ENCODE measurements at places on chromosomes 2 and 18.

GRCh38 chr2:215653344-215654030 is 217.6 kb upstream of the FN1 start:
- DNase-seq = no peak

- DNase-seq = no peak
These were observed 8.7 kb downstream of the RPRD1A start for GRCh38 chr18:36058674-36059073.

GRCh38 chr2:8327371-8328100 is 354.3 kb upstream of the ID2 start:
- no peak for DNase-seq

DNA sequence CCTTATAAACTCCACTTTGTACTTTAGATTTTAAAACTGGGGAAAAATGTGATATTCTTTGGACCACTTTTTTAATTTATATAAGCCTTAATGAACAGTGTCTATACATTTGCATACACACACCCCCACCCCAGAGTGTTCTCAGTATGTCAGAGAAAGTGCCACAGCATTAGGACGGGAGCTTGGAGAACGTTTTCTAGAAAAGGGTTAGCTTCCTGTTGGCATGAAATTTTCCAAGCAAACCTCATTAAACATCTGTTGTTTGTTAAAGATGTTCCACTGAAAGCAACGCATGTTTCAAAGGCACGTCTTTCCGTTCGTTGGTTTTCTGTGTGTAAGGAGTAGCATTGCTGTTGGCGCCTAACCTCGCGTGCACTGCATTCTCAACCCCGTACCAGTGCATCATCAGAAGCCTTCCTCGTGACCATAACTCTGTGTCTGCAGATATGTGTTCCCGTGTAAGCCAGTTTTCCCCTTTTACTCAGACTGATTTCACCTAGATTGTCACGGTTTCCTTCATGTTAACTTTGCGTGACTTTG is 228.5 kb downstream of the ALPK2 start:
- DNase-seq = no peak

DNA sequence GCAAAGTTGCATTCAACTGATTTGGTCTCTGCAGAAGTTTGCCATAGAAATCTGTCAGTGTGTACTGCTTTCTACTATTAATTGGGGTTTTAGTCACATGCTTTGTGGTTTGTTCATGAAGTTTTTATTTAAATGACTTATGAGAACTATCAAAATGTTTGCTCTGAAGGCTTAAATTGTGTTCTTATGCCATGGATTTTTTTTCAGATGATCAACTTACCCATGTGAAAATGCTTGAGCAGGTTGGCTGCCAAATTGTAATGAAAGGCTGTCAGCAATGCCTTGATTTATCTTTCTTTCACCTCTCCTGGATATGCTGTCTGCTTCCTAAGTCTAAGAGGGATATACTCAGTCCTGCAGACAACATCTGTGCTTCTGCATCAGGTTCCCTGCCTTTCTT is 50.7 kb downstream of the FMNL2 start:
- DNase-seq = no peak

GRCh38 chr2:215635071-215635787 is 199.4 kb upstream of the FN1 start:
- no peak for DNase-seq

- no peak for DNase-seq
These were observed 119.0 kb upstream of the ALKAL2 start for GRCh38 chr2:406876-407275.

GRCh38 chr2:60429681-60430080 is 123.8 kb downstream of the BCL11A start:
- no peak for DNase-seq

- DNase-seq = no peak
These were observed 19.9 kb upstream of the BCL2L11 start for GRCh38 chr2:111100765-111101162.

- no peak for DNase-seq
These were observed 436.6 kb upstream of the NRP2 start for GRCh38 chr2:205245652-205246051.

GRCh38 chr18:73189718-73190117 is 321.9 kb upstream of the NETO1 start:
- no peak for DNase-seq

DNA sequence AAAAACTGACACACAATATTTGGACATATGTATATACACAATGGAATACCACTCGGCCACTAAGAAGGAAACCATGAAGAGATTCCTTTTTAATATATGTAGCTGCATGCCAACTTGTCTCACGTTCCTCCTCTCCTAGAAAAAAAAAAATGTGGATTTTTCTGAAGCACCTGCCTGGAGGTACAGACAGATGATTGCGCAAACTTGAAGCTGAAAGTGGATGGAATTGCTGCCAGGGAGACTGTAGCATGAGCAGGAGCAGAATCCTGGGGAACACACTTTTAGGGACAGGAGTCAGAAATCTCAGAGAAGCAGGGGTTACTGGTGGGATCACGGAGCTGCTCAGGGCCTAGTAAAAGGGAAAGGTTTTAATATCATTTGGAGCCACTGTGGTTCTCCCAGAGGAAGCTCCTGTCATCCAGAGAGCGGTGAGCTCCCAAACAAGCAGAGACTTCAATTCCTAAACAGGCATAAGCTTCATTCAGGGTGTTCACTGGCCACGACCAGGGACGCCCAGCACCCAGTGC is 640 bp upstream of the SPR start:
- DNase-seq = no peak

- DNase-seq = no peak
These were observed 28.0 kb downstream of the DNER start for GRCh38 chr2:229686122-229686919.

- DNase-seq = no peak
These were observed 35.1 kb downstream of the TANC1 start for GRCh38 chr2:159003555-159003954.

DNA sequence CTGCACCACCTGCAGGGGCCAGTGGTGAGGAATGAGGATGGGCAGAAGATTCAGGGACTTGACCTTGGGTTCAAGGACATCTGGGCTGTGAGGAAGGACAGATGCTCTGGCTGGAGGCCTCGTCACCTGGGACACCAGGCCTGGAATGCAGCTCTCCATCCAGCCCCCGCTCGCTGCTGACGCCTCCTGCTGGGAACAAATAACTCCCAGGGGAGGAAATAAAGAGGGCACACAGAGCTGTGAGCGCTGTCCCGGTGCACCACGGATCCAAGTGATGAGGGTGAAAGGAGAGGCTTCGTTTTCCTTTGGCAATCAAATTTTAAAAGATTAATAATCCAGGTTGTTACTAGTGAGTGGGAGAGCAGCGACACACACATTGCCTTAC is 368.0 kb upstream of the MYT1L start:
- no peak for DNase-seq

- no peak for DNase-seq
These were observed 121.3 kb upstream of the BOD1L2 start for GRCh38 chr18:57025540-57025939.

DNA sequence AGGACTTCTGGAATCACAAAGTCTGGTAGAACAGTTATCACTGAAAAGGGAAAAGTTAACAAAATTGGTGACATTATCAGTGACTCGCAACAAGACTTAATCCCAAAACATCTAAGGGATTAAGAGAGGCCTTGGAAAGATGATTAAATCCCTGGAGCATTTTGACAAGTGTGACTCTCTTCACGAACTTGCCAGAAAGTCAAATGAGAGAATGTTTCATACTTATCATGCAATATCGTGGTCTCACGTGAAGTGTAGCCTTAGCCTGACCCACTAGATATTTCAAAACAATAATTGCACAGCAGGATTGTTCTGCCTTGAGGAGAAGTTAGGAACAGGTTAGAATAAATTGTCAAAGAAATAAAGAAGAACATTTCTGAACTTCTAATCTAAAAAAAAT is 104.5 kb downstream of the COL6A3 start:
- no peak for DNase-seq

DNA sequence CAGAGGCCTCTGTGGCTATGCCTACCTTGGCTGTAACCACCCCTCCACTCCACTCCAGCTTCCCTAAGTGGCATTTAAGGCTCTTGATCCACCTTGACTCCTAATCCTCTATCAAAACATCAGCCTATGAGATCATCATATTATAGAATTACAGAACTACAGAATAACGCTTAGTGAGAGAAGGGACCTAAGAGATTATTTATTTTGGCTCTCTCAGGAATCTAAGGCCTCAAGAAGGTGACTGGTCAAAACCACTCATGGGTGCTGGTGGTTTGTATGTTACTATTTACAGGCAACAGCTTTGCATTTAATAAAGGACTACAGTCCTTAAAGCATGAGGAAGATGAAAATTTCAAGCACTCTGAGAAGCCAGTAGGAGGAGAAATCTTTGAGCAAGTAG is 118.8 kb downstream of the FSHR start:
- no peak for DNase-seq

DNA sequence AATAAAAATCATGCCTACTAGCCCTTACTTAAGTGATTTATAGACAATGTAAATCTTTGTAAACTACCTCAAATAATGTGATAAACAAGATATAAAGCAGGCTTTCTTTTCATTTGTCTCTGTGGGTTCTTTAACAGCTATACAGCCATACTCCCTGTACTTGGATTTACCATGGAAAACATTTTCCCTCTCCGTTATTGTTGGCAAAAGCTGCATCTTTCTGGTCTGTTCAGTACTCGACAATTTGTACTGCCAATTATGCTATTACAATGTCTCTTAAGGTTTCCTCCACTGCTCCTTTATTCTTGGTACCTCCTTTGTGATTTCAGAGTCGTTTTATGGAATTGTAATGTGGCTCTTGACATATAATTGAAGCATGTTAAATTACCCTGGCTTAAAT is 426.3 kb upstream of the PKDCC start:
- DNase-seq = no peak

GRCh38 chr18:52541056-52541455 is 201.1 kb downstream of the DCC start:
- DNase-seq = no peak

DNA sequence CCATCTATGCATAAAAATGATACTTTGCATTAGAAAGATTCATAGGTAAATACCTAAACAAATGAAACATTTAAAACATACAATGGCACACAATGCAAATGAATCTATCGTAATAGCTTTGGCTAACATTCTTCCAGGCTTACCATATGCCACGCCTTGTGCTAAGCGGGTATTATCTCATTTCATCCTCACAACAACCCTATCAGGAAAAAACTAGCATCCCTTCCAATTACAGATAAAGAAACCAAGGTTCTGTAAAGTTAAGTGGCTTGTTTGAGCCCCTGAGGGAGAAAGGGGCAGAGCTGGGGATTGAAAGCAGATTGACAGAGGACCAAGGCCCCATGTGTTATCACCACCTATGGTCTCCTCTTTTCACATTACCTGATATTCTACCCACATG is 145.4 kb upstream of the ETAA1 start:
- DNase-seq = no peak

GRCh38 chr18:1408376-1408775 is 503.7 kb downstream of the ADCYAP1 start:
- no peak for DNase-seq

GRCh38 chr2:206023183-206023582 is 62.8 kb downstream of the INO80D start:
- DNase-seq = no peak

DNA sequence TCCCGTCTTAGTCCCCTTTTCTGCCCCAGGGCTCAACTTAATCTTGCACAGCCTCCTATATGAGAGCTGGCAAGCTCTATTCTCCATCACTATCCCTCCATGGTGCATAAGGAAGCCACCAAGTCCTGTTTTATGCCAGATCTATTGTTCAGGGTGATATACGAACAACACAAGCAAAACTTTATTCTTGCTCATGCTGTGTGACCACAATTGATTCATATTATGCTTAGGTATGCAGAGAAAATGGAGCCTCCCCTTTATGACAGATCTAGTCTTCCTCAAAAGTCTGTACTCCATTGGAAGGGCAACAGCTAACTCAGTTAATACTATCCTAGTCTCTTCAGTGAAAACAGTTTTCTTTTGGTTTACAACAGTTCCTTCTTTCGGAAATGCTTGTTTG is 94.0 kb upstream of the STON1 start:
- DNase-seq = no peak

GRCh38 chr2:98309580-98309979 is 36.7 kb upstream of the CNGA3 start:
- DNase-seq = no peak

DNA sequence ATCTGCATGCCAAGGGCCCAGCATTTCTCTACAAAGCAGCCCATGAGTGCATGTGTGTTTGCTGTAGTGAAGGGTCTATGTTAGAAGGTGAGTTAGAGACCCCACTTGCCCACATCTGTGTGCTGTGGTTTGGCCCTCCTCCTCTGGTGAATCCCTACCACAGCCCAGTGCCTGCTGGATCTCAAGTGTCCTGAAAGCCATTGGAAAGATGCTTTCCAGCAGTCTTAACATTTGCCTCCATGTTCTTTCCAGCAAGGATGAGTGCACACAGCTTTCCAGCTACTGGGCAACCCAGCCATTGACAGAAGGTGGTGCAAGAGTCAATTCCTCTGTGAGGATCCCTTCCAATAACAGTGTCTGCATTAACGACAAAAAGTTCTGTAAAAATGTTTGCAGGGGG is 13.6 kb downstream of the CRIM1 start:
- DNase-seq = no peak

GRCh38 chr2:46036929-46037328 is 260.3 kb upstream of the EPAS1 start:
- DNase-seq = no peak

GRCh38 chr18:10190564-10190963 is 263.9 kb upstream of the APCDD1 start:
- DNase-seq = no peak

GRCh38 chr18:32450026-32450691 is 20.5 kb downstream of the GAREM1 start:
- no peak for DNase-seq

GRCh38 chr2:109343460-109343859 is 214.5 kb downstream of the SH3RF3 start:
- DNase-seq = no peak

- DNase-seq = no peak
These were observed 530.7 kb downstream of the CBLN2 start for GRCh38 chr18:72013427-72013850.

- no peak for DNase-seq
These were observed 22.0 kb downstream of the MARCHF4 start for GRCh38 chr2:216350214-216350791.

DNA sequence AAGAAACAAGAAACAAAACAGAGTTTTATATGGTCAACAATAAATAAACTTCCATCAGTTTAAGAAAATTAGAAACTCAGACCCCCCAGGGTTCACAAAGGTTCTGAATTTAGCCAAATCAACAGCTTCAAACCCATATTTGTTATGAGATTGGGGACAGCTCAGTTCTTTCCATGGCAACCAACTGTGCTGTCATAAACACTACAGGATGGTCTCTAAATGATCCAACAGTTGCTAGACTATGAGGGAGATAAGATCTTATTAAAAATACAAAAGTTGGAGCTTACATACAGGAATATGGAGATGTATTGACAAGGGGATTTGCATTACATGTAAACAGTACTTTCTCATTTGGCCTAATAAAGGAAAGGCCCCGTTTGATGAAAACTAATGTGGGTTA is 154.6 kb upstream of the CTAGE1 start:
- no peak for DNase-seq

DNA sequence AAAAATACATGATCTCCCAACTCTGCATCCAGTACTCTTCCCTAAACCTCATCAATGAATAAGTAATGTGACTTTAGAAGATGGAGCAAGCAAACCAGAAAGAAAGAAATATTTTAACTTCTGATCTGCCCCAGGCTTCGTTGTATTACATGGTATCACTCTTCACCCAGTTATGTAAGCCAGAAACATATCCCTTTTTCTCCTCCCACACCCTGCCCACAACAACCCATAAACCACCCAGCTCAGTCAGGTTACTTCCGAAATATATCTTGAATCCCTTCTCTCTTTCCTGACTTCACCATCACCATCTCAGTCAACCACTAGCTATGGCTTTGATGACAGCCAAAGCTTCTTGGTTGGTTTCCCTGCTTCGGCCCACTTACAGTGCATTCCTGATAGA is 295.8 kb upstream of the PARD3B start:
- DNase-seq = no peak

All from GM18507 (cell line).